ENCODE measurements at places on chromosomes 2 and 18. TPM values are rescaled to one million over a fixed set of nuclear protein-coding genes. Genes with fewer than 3 reads are reported as not detected.

- no peak for DNase-seq
Measured at GRCh38 chr2:120436460-120436739, 90.5 kb downstream of the INHBB start.

- DNase-seq: no peak
Measured at GRCh38 chr18:7325126-7325430, 94.2 kb downstream of the LRRC30 start.

DNA sequence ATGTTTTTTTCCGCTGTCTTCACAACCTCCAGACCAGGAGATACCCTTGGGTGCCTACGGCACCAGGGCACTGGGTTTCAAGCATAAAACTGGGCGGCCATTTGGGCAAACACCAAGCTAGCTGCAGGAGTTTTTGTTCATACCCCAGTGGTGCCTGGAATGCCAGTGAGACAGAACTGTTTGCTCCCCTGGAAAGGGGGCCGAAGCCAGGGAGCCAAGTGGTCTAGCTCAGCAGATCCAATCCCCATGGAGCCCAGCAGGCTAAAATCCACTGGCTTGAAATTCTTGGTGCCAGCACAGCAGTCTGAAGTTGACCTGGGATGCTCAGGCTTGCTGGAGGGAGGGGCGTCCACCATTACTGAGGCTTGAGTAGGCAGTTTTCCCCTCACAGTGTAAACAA is 265.3 kb upstream of the ZEB2 start:
- no peak for DNase-seq

NOSTRIN gene
- 2.5 TPM for total RNA-seq

RBMS1 gene
- total RNA-seq: 55.1 TPM

DNA sequence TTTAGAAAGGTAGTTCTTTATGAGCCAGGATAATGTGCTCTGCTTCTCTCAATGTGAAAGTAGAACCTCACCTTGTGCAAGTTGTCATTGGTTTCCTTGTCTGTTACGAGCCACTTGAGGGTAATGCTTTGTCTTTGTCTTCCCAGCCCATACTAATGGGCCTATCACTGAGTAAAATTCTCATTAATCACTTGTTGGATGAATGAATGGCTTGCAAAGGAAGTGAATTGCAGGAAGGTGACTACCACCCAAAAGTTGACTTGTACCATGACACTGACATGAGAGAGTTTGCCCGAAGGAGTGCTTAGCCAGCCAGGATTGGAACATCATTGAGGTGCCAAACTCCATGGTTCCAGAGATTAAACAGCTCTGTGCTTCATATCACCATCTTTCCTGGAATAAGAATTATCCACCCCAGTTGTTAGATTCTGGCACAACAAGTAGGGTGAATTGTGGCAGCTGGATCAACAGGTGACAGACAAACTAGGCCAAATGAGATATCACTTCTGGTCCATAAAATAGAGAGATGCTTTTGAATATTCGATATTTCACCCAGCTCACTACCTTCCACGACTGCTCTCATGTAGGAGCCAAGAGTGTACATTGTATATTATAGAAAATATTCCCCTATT is 20.5 kb upstream of the CD28 start:
- no peak for DNase-seq

GRCh38 chr2:227796045-227796711 is 17.5 kb upstream of the CCL20 start:
- no peak for DNase-seq

Data from dermis microvascular lymphatic vessel endothelial cell (primary cell).